ENCODE measurements at places on chromosomes 7 and 10.

GRCh38 chr10:61452151-61452651 lies 980 bp downstream of the TMEM26 start:
- DNase-seq, result no peak

DNA sequence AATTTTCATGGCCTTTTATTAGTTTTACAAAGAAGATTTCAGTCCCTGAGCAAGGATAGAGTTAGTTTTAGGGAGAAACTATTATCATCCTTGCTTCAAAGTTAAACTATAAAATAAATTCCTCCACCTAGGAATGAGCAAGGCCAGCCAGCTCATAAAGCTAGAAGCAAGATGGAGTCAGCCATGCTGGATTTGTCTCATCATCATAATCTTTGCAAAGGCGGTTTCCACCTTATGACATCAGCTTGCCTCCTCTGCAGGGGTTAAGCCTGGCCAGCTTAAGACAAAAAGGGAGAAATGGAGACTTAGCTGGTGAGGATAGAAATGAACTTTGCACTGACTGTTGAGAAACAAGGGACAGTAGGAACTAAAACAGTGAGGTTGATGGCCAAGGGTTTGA lies 18.7 kb downstream of the SSMEM1 start:
- no peak for DNase-seq

- DNase-seq, result no peak
Observed at GRCh38 chr10:46518028-46518725, 38.3 kb downstream of the GPRIN2 start.

DNA sequence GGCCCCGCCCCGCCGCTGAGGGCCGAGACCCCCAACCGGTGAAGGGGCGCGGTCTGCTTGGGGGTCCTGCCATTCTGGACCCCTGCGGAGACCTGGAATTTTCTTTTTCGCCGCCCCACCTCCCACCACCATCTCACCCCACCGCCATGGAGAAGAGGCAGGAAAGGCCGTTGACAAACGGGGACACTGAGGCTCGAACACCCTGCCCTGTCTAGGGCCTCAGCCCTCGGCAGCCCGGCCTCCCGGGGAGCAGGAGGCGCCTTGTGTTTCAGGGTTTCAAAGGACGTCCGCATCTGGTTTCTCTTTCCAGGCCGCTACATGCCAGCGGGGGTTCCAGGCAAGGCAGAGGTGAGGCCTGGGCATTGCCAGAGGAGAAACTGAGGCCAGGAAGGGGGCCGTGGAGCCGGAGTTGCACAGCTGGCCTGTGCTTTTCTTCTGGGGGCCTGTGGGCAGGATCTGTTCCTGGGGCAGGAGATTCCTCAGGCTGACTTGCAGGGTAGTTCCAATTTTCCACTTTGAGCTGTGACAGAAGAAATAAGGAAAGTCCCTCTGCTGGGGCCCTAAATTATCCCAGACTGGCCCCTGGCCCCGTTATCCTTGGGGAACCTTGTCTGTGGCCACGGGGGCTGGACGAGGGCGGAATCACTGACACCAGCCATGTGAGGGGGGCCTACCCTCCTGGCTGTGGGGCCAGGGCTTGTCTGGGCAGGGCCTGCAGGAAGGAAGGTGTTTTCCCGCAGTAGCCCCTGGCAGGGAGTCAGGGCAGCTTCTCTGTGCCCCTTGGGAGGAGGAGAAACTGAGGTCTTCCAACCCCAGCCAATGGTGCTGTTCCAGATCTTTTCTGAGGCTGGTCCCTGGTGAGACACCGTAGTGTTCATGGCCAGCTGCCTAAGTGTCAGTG lies 900 bp upstream of the MICALL2 start:
- no peak for DNase-seq

GRCh38 chr7:31761646-31762045 lies 74.6 kb downstream of the PPP1R17 start:
- no peak for DNase-seq

GRCh38 chr10:77390481-77390891 lies 247.1 kb downstream of the KCNMA1 start:
- no peak for DNase-seq

- no peak for DNase-seq
Observed at GRCh38 chr7:105044449-105045070, 30.6 kb downstream of the KMT2E start.

GRCh38 chr10:32959006-32959920 lies 1.2 kb upstream of the ITGB1 start:
- no peak for DNase-seq

DNA sequence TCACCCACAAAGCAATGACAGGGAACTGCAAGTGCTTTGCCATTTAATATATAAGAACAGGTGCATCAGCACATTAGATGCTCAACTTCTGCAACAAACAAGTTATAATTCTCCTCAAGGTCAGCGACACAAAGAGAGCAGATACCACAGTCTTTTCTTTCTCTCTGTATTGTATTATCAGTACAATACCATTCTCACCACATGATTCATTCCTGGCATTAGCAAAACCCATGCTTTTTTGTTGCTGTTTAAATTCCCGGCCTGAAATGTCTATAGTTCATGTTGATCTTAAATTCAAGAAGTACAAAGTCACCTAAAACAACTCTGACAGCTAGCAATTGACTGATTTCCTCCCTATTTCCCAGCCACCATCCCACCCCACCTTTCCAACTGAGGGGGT lies 111.8 kb upstream of the FEZF1 start:
- DNase-seq, result no peak

DNA sequence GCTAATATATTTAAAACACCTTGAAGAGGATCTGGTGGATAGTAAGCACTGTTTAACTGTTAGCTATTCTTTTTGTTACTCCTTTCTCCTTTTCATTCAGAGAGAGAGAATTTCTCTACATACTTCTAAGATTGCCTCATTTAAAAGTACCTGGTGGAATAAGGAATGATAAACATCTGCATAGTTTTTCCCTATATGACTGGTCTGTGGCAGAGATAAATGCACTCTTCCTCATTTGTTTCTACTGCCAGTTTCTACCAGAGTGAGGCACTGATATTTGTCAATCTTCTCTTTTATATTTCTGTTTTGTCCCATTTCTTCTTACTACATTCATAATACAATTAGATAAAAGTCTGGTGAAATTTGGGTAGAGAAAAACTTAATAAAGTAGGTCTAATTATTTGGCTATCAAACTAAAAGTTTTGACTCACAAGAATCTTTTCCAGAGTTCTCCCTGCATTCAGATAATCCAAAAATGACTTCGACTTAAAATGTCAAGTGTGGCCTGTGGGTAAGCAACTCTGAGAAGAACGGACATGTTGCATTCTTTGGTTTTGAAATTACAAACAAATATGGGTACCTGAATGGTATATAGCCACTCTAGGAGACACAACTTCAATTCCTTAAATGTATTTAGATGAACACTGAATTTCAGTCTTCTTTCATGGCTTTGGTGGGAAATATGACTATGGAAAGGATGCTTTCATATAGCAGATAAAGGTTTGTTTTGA lies 38.8 kb downstream of the RNLS start:
- no peak for DNase-seq

GRCh38 chr7:71987200-71987767 lies 424.9 kb downstream of the CALN1 start:
- DNase-seq, result no peak

- DNase-seq, result no peak
Observed at GRCh38 chr7:143947111-143947510, 7.5 kb upstream of the OR2F1 start.

DNA sequence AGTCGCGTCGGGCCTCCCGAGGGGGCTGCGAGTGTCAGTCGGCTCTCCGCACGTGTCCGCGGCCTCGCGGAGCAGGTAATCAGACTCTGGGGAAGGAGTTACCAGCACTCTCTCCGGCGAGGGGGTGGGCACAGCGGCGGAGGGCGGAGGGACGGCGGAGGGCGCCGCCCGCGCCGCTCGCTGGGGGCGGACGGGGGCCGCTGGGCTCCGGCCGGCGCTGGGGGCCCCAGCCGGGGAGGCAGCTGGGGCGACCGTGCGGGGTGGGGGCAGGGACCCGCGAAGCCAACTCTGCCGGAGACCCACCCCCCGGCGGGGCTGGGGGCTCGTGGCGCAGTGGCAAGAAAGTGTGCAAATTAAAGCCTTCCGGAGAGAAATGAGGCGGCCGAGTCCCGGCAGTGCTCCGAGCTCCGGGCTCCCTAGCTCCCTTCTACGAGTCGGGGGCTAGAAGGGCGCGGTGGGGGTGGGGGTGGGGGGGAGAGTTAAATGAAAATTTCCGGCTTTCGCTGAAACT lies at the start of gene CDK6:
TSS of gene CDK6 (minus strand) at position 85 of the 511 bp plus-strand sequence. CDS start 3,250 bp downstream, outside the sequence.
- DNase-seq, result peak; percentile 57

- DNase-seq, result no peak
Observed at GRCh38 chr10:86162036-86162435, 204.6 kb downstream of the GRID1 start.

GRCh38 chr10:97175586-97175985 lies 10.2 kb downstream of the SLIT1 start:
- DNase-seq, result no peak

DNA sequence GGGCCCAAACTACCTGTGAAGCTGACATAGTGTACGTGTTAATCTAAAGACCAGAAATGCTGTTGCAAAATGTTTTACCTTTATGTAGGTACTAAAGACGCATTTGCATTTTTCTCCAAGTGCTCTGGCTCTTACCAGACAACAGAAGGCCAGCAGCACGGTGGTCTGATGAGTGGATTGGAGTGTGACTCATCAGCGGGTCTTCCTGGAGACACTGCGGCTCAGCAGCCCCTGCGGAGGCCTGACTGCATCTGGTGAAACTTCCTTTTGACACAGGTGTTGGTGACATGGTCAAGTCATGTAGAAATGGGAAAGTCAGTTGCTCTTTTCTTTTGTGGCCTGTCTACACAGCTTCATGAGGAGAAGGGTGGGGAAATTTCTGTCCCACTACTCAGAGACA lies 723.6 kb downstream of the INHBA start:
- no peak for DNase-seq
